ENCODE measurements at places on chromosomes 4 and X. TPM values are rescaled to one million over a fixed set of nuclear protein-coding genes. Genes with fewer than 3 reads are reported as not detected.
A peak's percentile ranks its signal among the peaks of the same experiment; 100 is the strongest.

- no peak for DNase-seq
Observed at GRCh38 chrX:20217906-20218305, 48.8 kb downstream of the RPS6KA3 start.

DNA sequence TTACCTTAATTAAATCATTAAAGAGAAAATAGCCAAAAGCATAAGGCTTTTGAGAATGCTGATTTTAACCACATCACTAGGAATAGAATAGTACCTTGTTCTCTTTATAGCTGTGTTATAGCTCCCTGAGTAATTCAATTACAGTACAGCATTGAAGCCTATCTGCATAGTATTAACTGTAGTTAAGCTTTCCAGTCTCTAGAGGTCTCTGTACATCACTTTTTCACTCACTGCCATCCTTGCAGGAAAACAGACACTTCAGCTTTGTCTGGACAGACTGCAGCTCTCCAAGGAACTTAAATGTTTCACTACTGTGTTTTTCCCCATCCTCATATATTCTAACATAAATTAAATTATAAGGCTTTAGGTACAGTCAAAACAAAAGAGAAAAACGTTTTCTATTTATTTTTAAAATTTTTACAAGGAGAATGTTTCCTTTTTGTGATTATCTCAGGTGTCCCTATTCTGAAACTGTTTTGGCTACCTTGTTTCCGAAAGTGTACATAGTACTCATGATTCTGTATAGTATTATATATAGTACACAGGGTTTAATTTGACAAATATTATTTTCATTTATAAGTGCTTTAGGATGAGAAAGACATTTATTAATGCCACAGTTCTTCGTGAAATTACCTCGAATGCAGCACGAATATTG is 407.9 kb downstream of the PCDH18 start:
- DNase-seq: peak; percentile 29

DNA sequence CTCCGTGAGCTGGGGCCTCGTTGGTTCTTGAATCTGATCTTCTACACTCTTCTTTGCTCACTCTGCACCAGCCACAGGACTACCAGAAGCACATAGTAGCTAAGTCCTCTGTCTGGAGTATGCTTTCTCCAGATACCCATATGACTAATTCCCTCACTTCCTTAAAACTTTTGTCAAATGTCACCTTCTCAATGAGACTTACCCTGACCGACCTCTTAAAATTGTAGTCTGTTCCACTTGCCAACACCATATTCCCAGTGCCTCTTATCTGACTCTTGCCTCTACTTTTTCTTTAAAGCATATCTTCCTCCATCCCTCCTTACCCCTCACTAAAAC is 10.0 kb downstream of the PARM1 start:
- DNase-seq: no peak

- no peak for DNase-seq
Observed at GRCh38 chrX:65841263-65841662, 173.8 kb downstream of the MSN start.

DNA sequence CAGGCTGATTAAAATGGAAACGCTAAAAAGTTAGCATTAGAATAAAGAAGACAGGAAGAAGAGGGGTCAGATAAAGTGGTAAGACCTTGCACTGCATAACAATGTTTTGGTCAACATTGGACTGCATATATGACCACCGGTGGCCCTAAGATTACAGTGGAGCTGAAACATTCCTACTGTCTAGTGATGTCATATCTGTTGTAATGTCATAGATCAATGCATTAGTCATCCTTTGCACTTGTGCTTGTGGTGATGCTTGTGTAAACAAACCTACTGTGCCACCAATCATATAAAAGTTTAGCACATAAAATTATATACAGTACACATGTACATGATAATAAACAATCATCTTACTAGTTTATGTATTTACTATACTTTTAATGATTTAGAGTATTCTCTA is 73.0 kb downstream of the TMEM165 start:
- no peak for DNase-seq

GRCh38 chr4:95155759-95156451 is 392.9 kb downstream of the UNC5C start:
- DNase-seq: peak; percentile 48

GRCh38 chr4:3193531-3194203 is 55.3 kb upstream of the MSANTD1 start:
- no peak for DNase-seq

DNA sequence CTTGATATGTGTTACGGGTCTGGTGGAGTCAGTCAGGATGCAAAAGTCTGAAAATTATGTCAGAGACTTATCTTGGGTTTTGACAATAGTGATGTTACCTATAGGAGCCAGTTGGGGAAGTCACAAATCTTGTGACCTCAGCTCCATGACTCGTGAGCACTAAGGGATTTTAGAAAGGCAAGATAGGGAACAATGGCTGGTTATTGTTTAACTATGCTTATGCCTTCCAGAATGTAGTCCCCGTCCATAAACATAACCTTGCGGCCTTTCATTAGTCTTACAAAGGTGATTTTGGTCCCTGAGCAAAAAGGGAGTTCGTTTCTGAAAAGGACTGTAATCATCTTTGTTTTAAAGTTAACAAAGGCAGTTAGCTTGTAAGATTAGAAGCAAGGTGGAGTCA is 23.9 kb upstream of the GATB start:
- DNase-seq: no peak

GRCh38 chrX:31449965-31450364 is 378.1 kb upstream of the FTHL17 start:
- no peak for DNase-seq

DNA sequence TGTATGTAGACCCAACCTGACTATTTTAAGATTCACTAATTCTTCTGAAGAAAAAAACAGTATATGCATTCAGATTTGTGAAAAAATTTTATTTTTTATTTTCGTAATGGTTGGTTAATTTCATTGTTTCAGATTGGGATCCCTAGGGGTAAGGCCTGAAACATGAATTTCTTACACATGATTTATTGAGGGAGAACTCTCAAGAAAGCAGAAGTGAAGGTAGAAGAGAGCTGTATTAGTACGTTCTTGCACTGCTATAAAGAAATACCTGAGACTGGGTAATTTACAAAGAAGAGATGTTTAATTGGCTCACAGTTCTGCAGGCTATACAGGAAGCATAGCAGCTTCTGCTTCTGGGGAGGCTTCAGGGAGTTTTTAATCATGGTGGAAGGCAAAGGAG is 611.9 kb upstream of the TECRL start:
- DNase-seq: no peak

- DNase-seq: peak; percentile 24
Observed at GRCh38 chrX:24515447-24515846, 50.4 kb downstream of the PDK3 start.

DNA sequence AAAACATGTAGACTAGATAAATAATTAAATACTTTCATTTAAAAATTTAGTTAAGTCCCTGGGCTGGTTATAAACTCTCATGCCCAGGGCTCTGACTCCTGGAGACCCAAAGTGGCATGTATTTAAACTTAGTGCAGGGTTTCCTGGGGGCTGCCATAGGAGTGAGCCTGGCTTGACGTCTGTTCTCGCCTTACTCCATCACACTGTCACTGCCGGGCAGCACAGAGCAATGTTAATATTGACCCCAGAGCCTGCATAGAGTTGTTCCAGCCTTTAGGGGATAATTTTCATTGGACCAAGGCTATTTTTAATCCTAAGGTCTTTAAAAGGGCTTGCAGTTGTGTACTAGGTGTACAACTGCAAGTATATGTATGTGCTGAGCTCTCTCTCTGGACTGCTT is 31.2 kb downstream of the KIAA0232 start:
- DNase-seq: no peak

DNA sequence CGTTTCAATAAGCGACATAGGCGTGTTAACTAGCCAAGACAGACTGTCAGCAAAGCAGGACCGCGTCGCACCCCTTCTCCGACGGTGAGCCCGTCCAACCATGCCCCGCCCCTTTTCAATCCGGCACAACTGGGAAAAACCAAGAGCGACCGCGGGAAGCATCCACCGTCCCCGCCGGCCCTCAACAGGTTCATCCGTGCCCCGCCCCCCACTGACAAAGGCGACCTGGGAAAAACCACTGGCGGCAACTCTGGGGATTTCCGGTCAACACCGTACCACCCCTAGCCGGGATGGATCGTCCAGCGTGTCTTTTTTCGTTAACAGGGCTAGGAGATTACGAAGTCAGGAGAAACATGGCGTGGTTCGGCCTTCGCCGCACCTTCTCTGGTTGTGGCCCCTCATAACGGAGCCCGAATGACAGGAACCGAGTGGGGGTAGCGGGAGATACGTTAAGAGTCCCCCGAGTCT is 377 bp downstream of the TIMM17B start:
- DNase-seq: peak; percentile 71

GRCh38 chrX:133876646-133877045 is 108.7 kb downstream of the GPC3 start:
- DNase-seq: no peak

- no peak for DNase-seq
Observed at GRCh38 chr4:137363496-137363895, 168.8 kb downstream of the PCDH18 start.

DNA sequence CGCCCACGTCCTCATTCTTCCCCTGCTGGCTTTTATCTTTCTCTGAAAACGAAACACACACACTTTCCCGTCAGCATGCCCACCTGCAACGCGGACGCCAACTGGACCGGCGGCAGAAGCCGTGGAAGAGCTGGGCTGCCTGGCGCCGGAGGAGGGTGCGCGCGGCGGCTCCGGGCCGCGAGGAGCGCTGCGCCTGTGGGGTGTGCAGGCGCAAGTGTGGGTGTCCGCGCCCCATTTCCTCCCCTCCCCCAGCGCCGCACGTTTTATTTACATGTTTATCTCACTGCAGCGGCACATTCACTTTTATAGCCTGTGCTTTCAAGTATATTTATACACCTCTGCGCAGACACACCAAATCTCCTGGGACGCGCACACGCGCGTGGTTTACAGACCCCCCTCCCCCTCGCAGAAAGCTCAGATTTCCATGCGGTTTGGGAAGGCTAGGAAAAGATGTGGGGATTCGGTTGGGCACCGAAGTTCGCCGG is 1.5 kb downstream of the PITX2 start:
- no peak for DNase-seq

Gene UNC5C
- polyA plus RNA-seq: 0.46 TPM

Gene RP2
- 7.6 TPM for polyA plus RNA-seq

Gene PROM1
- polyA plus RNA-seq: 44.6 TPM

Gene STAP1
- polyA plus RNA-seq: 0.22 TPM

Gene TFE3
- 22.2 TPM for polyA plus RNA-seq

Gene LEF1
- polyA plus RNA-seq: 5.5 TPM
